T47D (cell line): ENCODE measurements at places on chromosomes 11 and 22.

DNA sequence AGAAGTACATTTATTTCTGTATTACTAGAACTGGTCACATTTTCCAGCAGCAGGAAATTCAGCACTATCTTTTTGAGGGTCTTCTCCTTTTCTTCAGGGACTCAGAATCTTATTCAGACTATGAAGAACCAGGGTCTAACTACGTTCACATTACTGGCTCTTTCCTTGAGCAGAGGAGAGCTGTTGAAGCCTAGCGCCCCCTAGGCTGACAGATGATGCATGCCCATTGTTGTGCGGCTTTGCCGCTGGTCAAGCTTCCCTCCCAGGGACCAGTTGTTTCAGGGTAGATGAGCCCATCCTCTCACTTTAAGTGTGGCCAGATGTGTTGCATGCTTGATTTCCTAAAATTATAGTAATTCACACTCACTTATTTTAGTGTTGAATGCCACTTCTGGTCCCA lies 168.2 kb upstream of the PDGFD start:
- DNase-seq: no peak

- DNase-seq: no peak
Observed at GRCh38 chr22:47553436-47553835, 791.0 kb downstream of the TBC1D22A start.

- DNase-seq: peak; percentile 67
Observed at GRCh38 chr11:46529095-46529905, 64.5 kb downstream of the AMBRA1 start.

GRCh38 chr11:106105986-106106385 lies 28.5 kb downstream of the AASDHPPT start:
- no peak for DNase-seq

DNA sequence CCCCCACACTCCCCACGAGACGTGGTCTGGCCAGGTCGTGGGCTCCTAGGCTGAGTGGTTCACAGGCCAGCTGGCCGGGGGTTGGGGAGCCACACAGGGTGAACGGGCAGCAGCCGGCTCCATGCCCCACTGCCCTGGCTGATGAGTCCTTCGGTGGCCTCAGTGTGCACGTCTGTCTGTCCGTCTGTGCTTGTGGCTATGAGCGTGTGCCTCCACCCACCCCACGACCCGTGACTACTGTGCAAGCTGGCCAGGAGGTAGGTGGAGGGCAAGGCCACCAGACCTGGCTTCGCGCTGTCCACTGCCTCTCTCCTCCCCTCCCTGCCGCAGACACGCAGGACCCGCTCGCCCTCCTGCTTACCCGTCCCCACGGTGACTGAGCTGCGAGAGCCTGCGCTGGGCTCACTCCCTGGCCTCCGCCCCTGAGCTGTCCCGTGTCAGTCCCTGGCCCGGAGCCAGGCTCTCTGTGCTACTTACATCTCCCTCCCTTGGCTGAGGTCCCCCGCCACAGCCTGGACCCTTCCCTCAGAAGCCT lies 14.1 kb downstream of the CSDC2 start:
- no peak for DNase-seq

GRCh38 chr11:119031912-119032280 lies 1.2 kb upstream of the SLC37A4 start:
- no peak for DNase-seq

- no peak for DNase-seq
Observed at GRCh38 chr22:49889071-49889470, 29.2 kb downstream of the ALG12 start.

DNA sequence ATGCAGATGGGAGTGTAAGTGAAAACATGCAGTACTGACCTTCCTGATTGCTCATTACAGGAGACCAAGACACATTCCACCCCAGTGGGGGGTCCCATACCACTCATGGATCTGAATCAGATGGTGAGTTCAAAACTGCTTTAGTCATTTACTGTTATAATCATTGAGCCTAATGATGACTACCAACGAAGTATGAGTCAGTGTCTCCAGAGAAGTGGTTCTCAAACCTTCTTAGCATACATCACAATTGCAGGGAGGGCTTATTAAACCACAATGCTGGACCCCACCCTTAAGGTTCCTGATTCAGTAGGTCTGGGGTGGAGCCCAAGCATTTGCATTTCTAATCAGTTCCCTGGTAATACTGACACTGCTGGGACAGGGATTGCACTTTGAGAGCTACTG lies 75.8 kb downstream of the CD44 start:
- DNase-seq: no peak

DNA sequence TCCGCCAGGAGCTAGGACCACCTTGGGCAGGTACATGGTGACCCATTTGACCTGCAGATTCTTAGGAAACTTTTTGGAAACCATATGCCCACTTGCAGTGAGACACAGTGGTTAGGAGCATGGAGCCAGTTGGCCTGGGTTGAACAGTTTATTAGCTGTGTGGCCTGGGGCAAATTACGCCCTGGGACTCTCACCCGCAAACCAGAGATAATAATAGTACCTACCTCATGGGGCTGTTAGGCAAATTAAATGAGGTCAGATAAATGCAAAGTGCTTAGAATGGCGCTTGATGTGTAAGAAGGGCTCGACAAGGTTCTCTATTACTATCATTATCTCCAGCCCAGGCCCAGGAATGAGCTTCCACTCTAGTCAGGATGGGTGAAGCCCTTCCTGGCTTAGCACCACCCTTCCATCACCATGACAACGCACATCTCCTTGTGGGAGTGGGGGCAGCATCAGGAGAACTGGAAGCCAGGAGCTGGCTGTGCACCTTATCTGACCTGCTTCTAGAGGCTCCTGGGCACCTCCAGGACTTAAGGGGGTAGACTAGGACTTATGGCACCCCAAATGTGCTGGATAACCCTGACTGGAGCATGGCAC lies 5.1 kb downstream of the SYT12 start:
- no peak for DNase-seq

GRCh38 chr22:45845076-45845487 lies 131.9 kb downstream of the WNT7B start:
- DNase-seq: no peak

DNA sequence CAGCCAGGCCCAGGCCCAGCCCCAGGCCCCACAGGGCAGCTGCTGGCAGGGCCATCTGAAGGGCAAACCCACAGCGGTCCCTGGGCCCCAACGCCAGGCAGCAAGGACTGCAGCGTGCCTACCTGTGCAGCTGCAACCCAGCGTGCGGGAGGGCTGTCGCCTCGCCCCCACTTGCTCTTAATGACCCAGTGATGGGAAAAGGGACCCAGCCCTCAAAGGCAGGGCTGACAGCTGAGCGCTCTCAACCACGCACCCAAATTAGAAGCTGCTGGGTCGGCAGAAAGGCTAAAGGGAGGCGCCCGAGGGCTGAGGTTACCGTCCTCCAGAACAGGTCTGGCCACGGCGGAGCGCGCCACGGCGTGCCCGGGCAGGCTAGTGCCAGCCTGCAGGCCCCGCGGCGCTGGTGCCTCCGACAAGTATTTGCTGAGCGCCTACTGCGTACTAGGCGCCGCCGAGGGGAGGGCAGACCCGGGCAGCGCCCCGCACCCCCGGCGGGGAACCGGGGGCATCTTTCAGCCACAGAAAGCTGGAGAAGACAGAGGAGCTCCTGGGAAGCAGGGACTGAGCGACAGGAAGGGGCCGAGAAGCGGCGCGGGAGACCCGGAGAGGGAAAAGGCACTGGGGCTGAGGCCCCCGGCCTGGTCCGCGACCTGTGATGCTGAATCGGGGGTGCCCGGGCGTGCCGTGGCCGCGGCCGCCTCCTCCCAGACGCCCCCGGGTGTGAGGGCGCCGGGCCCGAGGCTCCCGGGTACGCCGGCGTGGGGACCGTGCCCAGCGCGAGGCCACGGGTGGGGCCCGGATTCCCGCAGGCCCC lies 773 bp downstream of the HRAS start:
- DNase-seq: peak; percentile 75

GRCh38 chr11:127888386-127888785 lies 699.0 kb downstream of the ETS1 start:
- no peak for DNase-seq

- no peak for DNase-seq
Observed at GRCh38 chr11:26550022-26550421, 22.0 kb downstream of the MUC15 start.

DNA sequence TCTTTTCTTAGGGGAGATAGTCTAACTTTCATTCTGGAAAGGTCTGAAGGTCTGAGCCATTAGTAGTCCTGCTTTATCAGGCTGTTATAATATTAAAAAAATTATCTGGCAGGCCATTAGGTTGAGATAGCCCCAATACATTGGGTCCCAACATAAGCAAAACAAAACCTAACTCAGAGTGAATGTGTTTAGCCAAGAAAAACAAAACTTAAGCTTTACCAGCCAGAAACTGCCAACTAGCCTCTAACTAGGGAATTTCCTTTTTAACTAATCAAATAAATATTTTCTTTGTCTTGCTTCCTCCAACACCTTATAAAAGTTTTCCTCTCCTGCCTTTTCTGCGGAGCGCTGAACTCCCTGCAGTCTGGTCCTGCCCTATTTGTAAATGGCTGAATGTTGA lies 1137.7 kb upstream of the CNTN5 start:
- DNase-seq: no peak

- DNase-seq: no peak
Observed at GRCh38 chr22:30326255-30326705, 461 bp downstream of the TBC1D10A start.

DNA sequence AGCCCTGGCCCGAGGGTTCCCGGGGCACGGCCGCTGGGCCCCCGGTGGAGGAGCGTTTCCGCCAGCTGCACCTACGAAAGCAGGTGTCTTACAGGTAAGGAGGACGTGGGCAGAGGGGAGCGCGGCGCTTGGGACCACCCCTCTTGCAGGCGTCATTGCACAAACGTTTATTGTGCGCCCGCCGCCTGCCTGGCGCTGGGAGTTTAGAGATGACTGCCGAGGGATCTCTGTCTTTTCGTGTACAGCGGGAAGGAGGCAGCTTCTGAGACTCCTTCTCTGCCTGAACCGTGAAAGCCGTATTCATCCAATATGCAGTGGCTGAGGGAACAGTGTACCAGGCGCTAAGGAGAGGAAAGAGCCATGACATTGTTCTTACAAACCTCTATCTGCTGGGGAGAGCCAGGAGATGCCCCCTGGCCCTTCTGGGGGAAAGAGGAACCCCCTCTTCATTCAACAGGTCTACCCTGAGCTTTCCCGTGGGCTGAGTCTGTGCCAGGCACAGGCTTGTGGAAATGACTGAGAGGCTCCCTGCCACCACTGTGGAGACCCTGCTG lies 13.8 kb upstream of the DGKZ start:
- DNase-seq: no peak

DNA sequence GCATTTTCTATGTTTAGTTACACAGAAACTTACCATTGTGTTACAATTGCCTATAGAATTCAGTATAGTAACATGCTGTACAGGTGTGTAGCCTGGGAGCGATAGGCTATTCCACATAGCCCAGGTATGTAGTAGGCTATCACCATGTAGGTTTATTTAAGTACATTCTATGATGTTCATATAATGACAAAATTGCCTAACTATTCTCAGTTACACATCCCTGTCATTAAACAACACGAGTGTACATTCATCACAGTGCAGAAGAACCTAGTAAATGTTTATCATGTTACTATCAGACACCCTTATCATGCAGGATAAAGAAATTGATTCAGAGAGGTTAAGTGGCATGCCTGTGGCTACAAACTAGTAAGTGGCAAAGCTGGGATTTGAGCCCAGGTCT lies 28.4 kb upstream of the BMAL1 start:
- no peak for DNase-seq

DNA sequence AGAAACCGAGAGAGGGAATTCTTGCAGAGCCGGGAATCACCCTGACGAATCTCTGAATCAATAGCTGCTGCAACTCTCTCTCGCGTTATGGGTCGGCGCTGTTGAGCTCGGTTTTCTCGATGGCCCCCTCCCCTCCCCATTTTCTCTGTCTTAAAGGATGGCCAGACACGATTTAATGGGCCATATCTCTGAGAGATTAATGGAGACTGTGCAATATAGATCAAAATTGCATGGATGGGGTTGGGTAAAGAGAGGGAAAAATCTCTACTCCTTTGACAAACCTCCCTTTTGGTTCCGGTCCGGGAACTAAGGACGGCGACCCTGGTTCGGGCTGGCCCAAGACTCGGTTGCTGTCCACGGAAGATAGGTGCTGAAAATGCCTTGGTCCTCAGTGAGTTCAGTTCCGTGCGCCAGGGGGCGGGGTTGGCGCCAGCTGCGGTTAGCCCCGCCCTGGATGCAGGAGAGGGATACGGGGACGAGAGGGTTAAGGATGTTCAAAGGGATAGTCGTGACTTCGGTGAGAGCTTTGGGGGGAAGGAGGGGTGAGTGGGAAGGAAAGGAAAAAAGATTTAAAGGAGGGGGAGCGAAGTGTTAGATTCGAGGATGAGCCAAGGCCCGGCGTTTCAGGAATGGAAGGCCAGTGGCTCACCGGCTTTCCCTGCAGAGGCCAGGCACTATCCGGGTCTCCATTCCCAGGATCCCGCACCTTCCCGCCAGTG lies 103.6 kb upstream of the HSD17B12 start:
- DNase-seq: peak; percentile 80

DNA sequence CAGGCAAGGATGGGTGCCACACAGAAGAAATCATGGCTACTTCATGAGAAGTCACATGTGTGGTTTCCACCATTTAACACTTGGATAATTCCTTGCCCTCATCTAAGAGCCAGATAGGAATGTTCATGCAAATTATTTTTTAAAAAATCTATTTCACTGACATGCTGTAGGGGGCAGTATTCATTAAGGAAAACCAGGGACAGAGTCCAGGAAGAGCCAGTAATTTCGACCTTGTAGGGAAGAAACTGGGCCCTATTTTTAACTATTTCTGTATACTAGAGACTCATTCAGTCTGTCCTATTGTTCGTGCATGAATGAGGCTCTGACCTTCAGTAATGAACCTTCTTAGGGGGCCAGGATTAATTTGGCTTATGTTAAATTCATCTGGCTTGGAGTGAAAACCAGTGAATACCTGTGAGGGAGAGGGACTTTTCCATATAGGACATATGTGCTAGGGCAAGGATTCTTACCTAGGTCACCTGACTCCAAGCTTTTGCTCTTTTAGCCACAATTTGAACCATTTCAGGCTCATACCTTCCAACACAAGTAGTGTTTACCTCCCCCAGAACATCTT lies 192.7 kb downstream of the NAV2 start:
- peak; percentile 51 for DNase-seq

DNA sequence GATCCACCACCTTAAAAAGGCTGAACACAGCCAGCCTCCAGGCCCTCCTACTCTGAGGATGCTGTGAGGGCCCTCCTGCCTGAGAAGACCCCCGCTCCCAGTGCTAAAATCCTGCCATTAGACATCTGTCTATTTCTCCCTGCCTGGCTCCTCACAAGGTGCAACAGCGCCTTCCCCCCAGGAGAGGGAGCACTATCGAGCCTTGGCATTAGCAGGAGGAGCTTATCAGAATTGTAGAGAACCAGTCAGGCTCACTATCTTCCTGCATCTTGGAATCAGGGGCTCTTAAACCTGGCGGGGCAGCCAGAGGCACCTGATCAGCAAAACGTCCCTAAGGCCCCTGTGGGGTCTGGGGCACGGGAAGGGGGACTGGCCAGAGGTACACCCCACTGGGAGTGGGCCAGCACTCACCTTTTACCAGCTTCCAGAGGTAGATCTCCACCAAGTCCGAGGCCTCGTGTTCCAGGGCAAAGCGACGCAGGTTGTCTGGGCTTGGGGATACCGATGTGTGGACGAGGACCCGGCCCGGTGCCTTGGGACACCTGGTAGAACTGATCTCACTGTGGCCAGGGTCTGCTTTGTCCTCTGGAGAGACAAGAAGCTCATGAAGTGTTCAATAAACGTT lies 28.7 kb downstream of the CHRDL2 start:
- DNase-seq: peak; percentile 79
